ENCODE measurements at places on chromosomes 3 and 15.
A peak's percentile ranks its signal among the peaks of the same experiment; 100 is the strongest.

DNA sequence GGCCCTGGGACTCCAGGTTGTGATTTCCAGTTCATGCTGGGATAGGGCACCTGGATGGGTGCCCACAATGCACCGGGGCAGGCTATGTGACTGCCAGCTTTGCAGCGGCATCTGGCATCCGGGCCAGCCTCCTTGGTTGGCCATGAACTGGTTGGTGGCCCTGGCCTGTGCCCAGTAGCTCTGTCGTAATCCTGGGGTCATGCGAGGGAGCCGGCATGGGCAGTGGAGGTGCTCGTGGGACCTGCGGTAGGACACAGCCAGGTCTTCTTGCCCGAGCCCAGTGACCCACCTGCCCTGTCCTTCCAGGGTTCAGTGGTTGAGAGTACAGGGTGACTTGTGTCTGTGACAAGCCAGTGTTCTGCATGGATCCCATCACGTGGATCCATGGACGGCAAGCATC lies 237.9 kb downstream of the SNRPN start:
- DNase-seq = no peak

GRCh38 chr3:74288761-74289160 lies 325.7 kb downstream of the CNTN3 start:
- DNase-seq = no peak

- no peak for DNase-seq
Observed at GRCh38 chr3:133943639-133944141, 48.0 kb upstream of the RAB6B start.

- DNase-seq = no peak
Observed at GRCh38 chr3:165503346-165503745, 307.2 kb upstream of the SLITRK3 start.

DNA sequence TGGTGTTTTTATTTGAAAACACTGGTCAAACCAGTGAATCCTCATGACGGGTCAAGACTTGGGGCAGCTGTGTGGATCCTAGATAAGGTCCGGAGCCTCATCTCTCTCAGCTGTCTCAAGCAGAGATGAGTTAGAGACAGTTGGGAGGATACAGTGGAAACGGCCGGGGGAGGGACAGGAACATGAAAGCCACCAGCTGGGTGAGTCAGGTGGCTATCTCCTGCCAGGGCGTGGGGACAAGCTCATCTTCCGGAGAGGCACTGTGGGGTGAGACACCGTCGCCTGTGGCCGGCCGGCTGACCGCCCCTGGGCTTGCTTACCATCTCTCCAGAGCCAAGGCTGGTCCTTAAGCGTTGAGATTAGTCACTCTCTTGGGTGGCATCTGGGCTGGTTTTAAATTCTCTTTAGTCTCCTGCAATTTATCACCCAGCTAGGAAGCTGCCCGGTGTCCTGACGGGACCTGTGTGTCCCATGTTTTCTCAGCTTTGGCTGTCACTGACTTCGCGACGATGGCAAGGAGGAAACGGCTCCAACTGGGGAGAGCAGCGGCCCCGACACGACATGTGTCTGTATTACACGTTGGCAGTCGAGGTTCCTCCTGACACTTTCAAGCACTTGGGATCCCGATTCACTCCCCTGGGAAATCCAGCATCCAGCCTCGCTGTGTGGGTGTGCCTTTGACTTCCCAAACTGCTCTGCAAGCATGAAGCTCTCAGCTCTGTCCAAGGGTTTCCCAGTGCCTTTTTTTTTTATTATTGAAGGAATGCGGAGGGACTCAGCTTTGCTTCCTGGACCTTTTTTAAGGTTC lies 7.5 kb downstream of the ST8SIA2 start:
- DNase-seq = no peak

DNA sequence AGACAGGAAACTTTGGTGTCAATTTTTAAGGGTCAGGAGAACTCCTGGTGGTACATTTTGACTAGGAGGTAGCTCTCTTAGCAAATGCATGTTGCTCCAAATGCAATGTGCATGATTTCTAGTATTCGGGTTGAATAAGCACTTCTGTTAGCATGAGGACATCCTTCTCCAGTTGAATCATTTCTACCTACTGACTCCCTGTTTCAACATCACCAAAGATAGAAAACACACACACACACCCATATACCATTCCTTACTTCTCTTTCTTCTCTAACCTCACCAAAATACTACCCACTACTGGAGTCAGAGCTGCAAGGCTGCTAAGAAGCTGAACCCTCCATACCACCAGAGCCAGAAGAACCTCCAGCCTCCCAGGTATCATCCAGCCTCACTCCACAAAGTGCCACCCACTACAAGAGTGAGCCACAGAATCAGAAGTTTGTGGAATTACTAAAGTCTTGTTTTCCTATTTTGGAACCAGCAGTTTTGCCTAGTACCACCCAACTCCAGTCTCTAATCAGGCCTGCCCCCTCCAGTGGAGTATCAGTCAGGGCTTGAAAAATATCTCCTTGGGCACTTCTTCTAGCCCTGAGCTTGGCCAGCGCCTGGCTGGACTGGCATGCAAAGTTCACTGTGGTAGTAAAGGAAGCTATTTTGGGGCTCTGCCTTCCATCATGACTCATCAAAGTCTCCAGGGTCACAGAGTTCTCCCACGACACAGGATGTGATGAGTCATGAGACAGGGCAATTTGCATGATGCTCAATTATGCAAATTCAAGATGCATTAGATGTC lies 110.3 kb downstream of the CYP19A1 start:
- no peak for DNase-seq

GRCh38 chr15:54571576-54571975 lies 593.3 kb downstream of the UNC13C start:
- no peak for DNase-seq

DNA sequence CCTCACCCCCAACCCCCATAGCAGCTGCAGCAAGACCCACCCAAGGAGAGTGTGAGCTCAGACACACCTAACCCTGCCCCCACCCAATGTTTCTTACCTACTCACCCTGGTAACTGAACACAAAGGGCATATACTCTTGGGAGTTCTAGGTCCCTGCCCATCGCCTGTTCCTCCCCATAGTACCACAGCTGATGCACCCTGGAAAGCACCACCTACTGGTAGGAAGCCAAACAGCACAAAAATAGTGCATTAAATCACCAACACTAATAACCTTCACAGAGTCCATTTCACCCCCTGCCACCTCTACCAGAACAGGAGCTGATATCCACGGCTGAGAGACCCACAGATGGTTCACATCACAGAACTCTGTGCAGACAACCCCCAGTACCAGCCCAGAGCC lies 245.2 kb downstream of the EFHB start:
- no peak for DNase-seq

GRCh38 chr15:66145726-66146182 lies 107.8 kb downstream of the MEGF11 start:
- no peak for DNase-seq

- DNase-seq = no peak
Observed at GRCh38 chr3:171113716-171114115, 87.2 kb upstream of the SLC2A2 start.

GRCh38 chr3:166957121-166957520 lies 423.0 kb downstream of the ZBBX start:
- DNase-seq = no peak

GRCh38 chr15:47954196-47954595 lies 166.6 kb upstream of the SLC24A5 start:
- no peak for DNase-seq

GRCh38 chr3:23740517-23740965 lies 65.2 kb upstream of the UBE2E1 start:
- DNase-seq = no peak

DNA sequence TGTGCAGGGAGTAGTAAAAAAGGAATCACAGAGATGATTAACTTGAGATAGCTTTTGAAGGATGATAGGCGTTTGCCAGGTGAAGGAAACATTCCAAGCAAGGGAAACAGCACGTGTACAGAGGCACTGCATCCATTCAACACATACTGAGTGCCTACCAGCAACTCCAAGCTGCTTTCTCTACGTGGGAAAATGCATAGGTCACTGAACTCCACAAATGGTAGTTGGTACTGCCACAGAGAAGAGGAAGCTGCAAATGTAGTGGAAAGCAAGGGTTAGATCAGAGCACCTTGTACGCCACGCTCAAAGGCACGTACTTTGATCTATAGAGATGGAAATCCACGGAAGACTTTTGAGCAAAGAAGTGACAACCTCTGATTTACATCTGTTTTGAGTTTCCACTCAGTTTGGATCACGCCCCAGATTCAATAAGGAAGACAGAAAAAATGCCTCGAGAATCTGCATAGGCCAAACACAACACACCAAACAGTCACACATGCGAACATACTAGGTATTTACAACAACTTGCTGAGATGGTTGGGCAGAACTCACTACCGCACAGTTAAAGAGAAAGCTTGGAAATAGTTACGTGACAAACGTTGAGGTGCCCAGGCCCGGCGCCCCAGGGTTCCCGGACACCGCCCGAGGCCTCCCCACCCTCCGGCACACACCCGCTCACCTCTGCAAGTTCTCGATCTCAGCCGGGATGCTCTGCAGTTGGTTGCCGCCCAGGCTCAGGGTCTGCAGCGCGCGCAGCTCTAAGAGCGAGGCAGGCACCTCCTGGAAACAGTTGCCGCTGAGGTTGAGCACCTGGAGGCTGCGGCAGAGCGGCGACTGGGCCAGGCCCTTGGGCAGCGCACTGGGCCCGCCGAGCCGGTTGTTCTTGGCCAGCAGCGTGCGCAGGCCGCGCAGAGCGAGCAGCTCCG lies 826 bp downstream of the LRRC58 start:
- DNase-seq = no peak

DNA sequence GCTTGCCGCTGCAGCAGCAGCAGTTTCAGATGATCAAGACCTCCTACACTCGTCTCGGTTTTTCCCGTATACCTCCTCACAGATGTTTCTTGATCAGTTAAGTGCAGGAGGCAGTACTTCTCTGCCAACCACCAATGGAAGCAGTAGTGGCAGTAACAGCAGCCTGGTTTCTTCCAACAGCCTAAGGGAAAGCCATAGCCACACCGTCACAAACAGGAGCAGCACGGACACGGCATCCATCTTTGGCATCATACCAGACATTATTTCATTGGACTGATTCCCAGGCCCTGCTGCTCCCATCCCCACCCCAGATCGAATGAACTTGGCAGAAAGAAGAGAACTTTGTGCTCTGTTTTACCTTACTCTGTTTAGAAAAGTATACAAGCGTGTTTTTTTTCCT lies 17.6 kb downstream of the CALML4 start:
- DNase-seq = no peak

GRCh38 chr3:13700362-13700761 lies 151.4 kb downstream of the FBLN2 start:
- DNase-seq = no peak

GRCh38 chr3:159798951-159799350 lies 189.7 kb upstream of the IL12A start:
- DNase-seq = no peak

DNA sequence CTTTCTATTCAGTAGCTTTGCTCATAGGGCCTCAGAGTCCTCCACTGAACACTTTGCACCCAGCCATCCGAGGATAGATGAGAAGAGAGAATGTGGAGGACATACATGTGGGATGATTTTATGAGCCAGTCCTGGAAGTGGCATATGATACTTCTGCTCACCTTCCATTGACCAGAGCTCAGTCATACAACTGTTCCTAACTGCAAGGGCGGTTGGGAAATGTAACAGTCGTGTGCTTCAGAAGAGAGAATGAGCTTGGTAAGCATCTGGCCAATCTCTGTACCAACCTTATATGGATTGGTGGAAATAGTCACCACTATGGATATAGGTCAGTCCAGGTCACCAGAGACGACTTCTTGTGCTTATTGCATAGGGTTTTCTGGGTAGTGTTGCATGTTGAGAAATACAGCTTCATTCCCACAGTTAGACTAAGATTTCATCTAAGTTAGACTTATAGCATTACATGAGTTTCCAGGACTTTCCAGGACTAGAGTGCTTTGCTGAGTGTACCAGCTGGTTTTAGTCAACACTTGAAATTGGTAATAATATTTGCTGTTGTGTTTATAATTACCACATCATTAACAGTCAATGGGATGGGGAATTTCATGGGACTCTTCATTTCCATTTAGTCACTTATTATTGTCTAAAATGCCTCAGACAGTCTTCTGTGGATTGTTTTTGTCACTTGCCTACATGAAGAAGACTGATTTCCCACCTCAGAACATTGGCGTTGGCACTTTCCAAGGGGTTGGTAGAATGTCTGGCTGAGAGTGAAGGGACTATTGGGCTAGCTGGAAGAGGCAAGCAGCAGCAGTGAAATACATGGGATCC lies 214.5 kb upstream of the ROPN1 start:
- DNase-seq = no peak

- peak; percentile 45 for DNase-seq
Observed at GRCh38 chr15:53976844-53977392, 1.3 kb upstream of the UNC13C start.

- DNase-seq = no peak
Observed at GRCh38 chr3:184073621-184074020, 20.8 kb downstream of the HTR3C start.

- DNase-seq = no peak
Observed at GRCh38 chr3:129812589-129812988, 80.9 kb downstream of the TMCC1 start.

DNA sequence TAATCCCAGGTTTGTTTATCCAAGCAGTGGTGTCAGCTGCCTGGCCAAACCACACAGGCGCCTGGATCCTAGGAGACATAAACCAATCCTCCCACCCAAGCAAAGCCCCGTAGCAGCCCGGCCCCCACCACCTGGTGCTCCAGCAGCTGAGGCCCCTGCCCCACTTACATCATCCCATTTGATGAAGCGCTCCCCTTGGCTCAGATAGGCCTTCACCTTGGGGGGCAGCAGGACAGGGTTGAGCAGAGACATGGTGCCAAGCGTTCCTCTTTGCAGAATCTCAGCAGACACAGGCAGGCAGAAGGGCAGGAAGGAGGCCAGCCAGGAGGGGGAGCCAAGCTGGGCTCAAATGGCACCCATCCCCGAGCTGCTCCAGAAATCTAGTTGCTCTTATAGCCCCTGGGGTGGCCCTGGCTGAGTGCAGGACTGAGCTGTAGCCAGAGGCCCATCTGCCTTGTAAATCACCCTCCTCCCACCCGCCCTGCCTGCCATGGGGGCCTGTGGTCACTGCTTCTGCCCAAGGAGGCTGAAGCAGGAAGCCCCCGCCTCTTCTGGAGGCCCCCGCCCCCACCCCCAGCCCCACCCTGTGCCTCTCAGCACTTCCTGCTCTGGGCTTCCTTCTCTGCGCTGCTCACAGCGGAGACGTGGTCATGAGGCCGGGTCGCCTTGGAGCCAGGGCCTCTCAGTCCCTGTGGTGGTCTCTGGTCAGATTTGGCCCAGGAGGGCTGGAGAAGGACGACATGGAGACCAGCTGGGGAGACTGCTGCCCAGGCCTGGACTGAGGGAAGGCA lies at the start of gene PLCB2:
TSS of gene PLCB2 (minus strand) at position 515 of the 791 bp plus-strand sequence. CDS start at position 252, 263 bp downstream.
- DNase-seq = no peak

- DNase-seq = no peak
Observed at GRCh38 chr15:68500363-68501258, 68.6 kb upstream of the ITGA11 start.

GRCh38 chr3:128835096-128835495 lies 44.3 kb upstream of the ACAD9 start:
- DNase-seq = no peak

DNA sequence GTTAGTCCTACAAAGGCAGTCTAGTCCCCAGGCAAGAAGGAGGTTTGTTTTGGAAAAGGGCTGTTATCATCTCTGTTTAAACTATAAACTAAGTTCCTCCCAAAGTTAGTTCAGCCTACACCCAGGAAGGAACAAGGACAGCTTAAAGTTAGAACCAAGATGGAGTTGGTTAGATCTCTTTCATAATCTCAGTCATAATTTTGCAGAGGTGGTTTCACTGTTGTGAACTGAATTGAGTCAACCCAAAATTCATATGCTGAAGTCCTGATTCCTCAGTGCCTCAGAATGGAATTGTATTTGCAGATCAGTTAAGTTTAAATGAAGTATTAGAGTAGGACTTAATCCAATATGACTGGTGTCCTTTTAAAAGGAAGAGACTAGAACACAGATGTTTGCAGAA lies 101.0 kb upstream of the C3orf80 start:
- DNase-seq = no peak

All from renal cortex interstitium (tissue), 15 donors.